Activated T-cell treated with anti-CD3 and anti-CD28 coated beads, Interleukin-2, amount 50 U/mL, for 72 hours (primary cell): ENCODE measurements at places on chromosomes 1 and 21. TPM values are rescaled to one million over a fixed set of nuclear protein-coding genes. Genes with fewer than 3 reads are reported as not detected.

The PPP1R8 gene
- 59.0 TPM for total RNA-seq

The SIM2 gene
- total RNA-seq = 1.9 TPM

The NCMAP gene
- 0.76 TPM for total RNA-seq

The KRTAP13-2 gene
- not detected for total RNA-seq

The PIK3C2B gene
- 54.5 TPM for total RNA-seq

The NHLH1 gene
- total RNA-seq = 0.32 TPM

The AADACL3 gene
- total RNA-seq = not detected

The FAM151A gene
- not detected for total RNA-seq

The KCNH1 gene
- total RNA-seq = not detected

- DNase-seq = no peak
- peaks cover 4% of the 10 kb centered on the region for H3K4me1 ChIP-seq
- no peak overlapping the region for H3K27ac ChIP-seq
- no peaks in the 10 kb centered on the region for H3K36me3 ChIP-seq
Observed at GRCh38 chr21:34345091-34345871, 18.5 kb upstream of the KCNE2 start.

- no peak overlapping the region for H3K4me3 ChIP-seq
- no peaks in the 10 kb centered on the region for H3K27me3 ChIP-seq
Observed at GRCh38 chr1:52532731-52533327, 20.1 kb downstream of the TUT4 start.

GRCh38 chr21:44263221-44263760, 1.6 kb upstream of the DNMT3L start:
- H3K4me1 ChIP-seq = no peaks in the 10 kb centered on the region
- no peak overlapping the region for H3K27ac ChIP-seq
- DNase-seq = no peak

GRCh38 chr1:34926156-34926555, 3.3 kb downstream of the DLGAP3 start:
- H3K4me1 ChIP-seq = peaks cover 9% of the 10 kb centered on the region
- peaks cover 5% of the 10 kb centered on the region for H3K36me3 ChIP-seq
- peaks cover 79% of the 10 kb centered on the region for H3K27me3 ChIP-seq
- no peak overlapping the region for H3K4me3 ChIP-seq
- no peak overlapping the region for H3K27ac ChIP-seq

DNA sequence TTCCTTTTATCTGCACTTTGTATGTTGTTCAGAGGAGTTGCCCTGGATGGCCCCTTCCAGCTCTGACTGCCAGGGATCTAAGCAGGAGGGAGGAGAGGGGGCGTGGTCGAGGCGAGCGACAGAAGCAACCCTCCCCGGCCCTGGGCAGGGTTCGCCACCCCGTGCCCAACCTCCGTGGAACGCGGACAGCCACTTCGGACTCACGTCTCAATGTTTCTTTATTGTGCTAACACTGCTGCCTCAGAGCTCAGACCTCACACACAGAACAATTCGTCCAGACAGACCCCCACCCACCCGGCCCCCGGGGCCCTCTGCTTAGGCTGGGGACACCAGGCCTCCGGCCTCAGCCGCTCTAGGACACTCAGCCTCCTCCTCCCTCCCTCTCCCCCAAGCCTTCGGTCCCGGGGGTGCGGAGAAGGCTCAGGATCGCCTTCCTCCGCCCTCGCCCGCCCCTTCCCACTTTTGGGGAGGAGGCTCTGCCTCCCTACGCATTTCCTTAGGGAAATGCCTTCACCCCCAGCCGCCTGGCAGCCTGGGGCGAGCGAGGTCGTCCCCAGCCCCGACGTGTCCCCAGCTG, 8.3 kb downstream of the VSIG8 start:
- H3K27ac ChIP-seq = peak overlapping the region; percentile 66
- H3K4me3 ChIP-seq = peak overlapping the region; percentile 68
- H3K4me1 ChIP-seq = peaks cover 19% of the 10 kb centered on the region
- H3K27me3 ChIP-seq = no peaks in the 10 kb centered on the region

- H3K4me1 ChIP-seq = no peaks in the 10 kb centered on the region
- H3K36me3 ChIP-seq = no peaks in the 10 kb centered on the region
- no peak overlapping the region for H3K27ac ChIP-seq
- H3K27me3 ChIP-seq = peaks cover 11% of the 10 kb centered on the region
- no peak overlapping the region for H3K4me3 ChIP-seq
Observed at GRCh38 chr1:24090736-24091135, 21.2 kb downstream of the MYOM3 start.

DNA sequence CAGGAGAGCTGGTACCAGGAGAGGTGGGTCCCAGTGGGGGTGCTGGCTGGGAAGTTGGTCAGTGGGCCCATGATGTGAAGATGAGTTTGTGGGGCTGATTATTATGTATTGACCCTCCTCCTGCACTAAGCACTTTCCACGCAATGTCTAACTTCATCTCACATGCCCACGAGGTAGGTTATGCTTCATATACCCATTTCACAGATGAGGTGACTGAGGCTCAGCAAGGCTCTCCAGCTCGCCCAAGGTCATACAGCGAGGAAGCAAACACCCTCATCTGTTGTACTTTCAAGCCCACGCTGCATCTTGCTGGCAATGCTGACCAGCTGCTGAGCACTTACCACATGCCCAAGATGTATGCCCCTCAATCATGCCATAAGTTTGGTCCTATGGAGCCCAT, 175.8 kb downstream of the GRIK3 start:
- H3K4me1 ChIP-seq = no peaks in the 10 kb centered on the region
- H3K27me3 ChIP-seq = peaks cover 6% of the 10 kb centered on the region
- no peak overlapping the region for H3K27ac ChIP-seq

DNA sequence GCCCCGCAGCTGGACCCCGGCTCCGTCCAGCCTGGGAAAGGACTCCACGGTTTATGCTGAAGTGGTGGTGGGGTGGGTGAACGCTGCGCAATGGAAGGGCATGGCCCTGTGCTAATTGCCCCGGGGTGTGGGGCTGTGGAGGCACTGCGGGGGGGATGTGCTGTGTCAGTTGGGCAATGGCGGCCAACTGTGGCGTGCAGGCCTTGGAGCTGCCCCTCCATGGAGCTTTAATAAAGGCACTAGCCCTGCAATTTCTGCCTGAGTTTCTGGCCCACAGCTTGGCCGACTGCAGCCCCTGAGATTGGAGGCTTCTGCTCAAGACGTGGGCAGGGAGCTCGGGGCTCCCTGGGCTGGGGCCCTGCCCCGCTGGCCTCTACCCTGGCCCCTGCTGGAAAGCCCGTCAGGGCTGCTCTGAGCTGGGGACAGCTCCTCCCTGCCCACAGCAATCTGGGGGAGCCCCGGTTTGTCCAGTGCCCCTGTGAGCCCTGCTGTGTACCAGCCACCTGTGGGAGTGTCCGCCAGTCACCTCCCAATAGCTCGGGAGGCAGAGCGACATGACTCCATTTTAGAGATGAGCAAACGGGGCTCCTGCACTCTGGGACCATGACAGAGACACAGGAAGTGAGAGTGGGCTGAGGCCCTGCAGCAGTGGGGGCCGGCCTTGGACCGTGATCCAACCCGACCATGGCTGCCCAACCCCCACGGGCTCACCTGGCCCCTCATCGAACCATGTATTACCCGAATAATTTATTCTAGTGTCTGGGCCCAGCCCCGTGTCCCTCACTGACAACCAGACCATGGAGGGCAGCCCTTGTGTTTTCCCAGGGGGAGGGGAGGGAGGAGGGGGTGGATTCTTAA, 8.7 kb upstream of the TNFRSF14 start:
- no peaks in the 10 kb centered on the region for H3K27me3 ChIP-seq
- no peaks in the 10 kb centered on the region for H3K36me3 ChIP-seq
- H3K4me3 ChIP-seq = peak overlapping the region; percentile 94
- H3K4me1 ChIP-seq = peaks cover 18% of the 10 kb centered on the region
- DNase-seq = peak; percentile 84
- peak overlapping the region; percentile 84 for H3K27ac ChIP-seq

GRCh38 chr1:238476841-238477240, 586.1 kb upstream of the ZP4 start:
- H3K4me1 ChIP-seq = no peaks in the 10 kb centered on the region
- H3K27me3 ChIP-seq = no peaks in the 10 kb centered on the region
- H3K4me3 ChIP-seq = no peak overlapping the region
- H3K36me3 ChIP-seq = no peaks in the 10 kb centered on the region
